ENCODE measurements at places on chromosomes 2 and 18.

DNA sequence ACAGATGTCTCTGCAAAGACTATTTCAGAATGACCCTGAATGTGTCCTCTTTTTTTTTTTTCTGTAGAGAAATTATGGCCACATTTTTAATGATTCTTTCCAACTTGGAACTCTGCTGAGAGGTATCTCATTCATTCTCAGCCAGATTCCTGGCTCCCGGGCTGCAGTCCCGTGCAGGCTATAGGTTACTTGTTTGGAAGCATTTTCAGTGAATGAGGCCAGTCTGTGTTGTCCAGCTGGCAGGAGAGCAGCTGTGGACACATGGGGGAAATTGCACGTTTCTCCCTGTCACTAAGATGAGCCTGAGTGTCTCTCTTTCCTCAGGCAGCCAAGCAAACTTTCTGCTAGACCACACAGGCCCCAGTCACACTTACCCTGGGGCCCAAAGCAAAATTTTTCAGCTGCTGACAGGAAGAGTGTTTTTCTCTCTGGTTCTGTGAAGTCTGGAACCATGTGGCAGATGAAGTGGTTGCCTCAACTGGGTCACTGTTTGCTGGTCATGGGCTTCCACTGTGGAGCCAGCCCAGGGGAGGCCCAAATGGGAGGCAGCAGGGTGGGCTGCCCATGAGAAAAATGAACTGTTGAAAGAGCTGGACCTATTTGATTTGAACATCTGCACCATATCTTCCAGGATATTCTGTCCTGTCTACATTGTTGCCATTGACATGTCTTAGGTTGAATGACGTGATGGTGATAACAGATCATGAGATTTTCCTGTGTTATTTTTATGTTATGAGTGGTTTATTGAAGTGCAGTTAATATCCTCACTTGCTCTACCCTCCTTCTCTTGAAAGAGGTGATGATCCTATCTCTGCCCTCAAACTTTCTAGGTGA lies 431.2 kb downstream of the LPIN1 start:
- DNase-seq = no peak

- no peak for DNase-seq
Measured at GRCh38 chr2:620471-621302, 56.5 kb downstream of the TMEM18 start.

GRCh38 chr2:94994914-94995552 lies 30.5 kb upstream of the MAL start:
- DNase-seq = no peak

- DNase-seq = no peak
Measured at GRCh38 chr2:60412620-60413019, 140.8 kb downstream of the BCL11A start.

- no peak for DNase-seq
Measured at GRCh38 chr2:138277062-138277461, 224.5 kb upstream of the SPOPL start.

DNA sequence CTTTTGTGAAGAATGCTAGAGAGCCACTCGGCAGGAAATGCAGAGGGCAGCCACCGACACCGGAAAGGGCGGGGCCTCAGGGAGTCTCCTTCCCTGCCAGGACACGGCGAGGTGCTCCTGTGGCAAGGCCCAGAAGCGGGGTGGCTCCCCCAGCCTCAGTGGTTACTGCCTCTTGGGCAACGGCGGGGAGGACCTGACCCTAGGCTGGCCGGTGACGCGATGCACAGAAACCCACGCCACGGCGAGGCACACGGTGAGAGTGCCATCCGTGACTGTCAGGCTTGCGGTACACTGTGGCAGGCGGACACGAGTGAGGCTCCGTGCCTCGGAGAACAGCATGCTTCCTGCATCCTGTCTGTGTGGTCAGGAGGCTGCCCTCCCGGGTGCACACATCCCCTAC lies 47.8 kb downstream of the ZAP70 start:
- DNase-seq = no peak

DNA sequence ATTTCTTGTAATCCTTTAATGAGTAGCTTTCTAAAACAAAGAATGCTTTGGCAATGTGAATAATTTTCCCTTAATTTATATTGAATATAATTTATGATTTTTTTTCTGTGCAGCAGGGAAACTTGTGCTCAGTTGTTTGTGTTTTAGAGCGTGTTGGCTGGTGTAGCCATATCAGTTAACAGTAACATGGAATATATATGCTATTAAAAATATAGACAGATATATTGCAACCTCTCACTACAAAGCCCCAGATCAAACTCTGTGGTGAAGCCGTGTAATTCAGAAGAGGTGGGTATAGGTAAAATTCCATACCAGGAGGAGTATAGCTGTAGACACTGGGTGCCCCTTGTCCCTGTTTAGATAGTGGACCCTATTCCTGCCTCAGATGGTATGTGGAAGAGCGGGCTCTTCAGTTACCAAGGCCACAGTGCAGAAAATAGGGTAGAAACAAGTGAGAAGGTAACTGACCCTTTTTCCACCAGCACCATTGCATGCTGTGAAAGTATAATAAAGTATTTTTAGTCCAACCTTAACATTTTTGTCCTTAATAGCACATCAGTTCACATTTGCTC lies 18.1 kb upstream of the RASGRP3 start:
- no peak for DNase-seq
